ENCODE measurements at places on chromosomes 5 and 9. TPM values are rescaled to one million over a fixed set of nuclear protein-coding genes. Genes with fewer than 3 reads are reported as not detected.

DNA sequence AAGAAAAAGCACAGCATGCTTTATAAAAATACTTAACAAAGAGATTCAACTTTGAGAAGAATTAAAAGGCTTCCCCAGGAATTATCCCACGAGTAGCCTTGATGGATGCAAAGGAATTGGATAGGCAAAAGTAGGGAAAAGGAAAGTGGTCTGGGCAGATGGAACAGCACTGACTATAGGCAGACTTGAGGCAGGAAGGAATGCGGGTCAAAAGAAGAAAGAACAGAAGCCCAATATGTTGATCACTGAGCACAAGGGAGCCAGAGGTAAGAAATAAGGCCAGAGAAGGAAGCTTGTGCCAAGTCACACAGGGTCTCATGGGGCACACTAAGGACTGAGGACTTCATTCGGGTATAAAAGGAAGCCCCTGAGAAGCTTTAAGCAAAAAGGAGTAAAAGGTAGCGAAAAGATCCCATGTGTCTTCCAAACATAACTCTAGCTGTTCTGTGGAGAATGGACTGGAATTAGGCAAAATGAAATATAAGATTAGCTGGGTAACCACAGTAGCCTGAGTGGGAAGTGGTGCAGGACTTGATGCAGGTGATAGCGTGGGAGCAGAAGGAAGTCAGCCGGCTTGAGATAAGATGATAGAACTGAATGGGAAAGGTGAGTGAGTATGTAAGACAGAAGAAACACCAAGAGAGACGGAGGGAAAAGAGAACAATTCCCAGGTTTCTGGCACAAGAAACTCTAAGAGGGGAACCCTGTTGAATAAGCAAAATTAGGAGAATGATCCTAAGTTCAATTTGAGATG lies 106.6 kb downstream of the DENND1A start:
- DNase-seq, result no peak

GRCh38 chr9:118643118-118643517 lies 726.1 kb downstream of the BRINP1 start:
- peak; percentile 42 for DNase-seq

GRCh38 chr9:131889437-131890251 lies 149.8 kb upstream of the RAPGEF1 start:
- DNase-seq, result no peak

Gene DNM1
- total RNA-seq, result 30.1 TPM
